Glomerular endothelial cell (primary cell): ENCODE measurements at places on chromosomes 1 and 21.

DNA sequence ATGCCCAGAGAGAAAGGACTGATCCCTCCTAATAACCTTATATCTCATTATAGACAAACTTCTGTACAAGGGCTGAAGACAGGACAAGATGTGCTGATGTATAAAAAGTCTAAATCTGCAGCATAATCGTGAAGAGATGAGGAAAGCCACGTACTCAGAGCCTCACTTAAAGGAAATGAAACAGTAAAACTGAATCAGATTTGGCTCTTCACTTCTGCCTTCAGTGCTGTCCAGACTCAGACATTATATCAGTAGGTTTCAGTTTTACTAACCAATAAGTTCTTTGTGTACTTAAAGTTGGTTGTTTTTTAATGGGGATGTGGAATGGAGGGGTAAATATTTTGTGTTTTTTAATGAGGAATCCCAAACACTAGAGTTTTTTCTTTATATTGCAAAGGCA is 45.3 kb upstream of the RGS1 start:
- no peak for DNase-seq

- no peak for DNase-seq
Measured at GRCh38 chr1:56958526-56958925, 7.3 kb downstream of the C8B start.

GRCh38 chr1:48472638-48473037 is 634 bp upstream of the SPATA6 start:
- DNase-seq = no peak

DNA sequence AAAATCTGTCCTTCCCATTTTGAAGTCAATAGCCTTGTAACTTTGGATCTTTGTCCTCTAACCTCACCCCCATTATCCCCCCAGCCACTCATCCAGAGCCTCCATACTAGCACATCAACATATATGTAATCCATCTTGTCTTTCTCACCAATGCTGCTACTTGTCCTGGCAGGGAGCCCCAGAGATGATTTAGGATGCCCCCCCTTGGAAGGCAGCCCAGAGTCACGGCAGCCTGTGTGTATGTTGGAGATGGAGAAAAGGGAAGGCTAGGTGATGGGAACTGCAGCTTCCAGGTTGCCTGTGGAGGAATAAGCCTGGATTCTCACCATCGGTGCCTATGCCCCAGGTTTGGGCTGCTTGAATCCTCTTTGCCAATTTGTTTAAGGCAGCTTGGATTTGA is 51.7 kb upstream of the SCMH1 start:
- no peak for DNase-seq

DNA sequence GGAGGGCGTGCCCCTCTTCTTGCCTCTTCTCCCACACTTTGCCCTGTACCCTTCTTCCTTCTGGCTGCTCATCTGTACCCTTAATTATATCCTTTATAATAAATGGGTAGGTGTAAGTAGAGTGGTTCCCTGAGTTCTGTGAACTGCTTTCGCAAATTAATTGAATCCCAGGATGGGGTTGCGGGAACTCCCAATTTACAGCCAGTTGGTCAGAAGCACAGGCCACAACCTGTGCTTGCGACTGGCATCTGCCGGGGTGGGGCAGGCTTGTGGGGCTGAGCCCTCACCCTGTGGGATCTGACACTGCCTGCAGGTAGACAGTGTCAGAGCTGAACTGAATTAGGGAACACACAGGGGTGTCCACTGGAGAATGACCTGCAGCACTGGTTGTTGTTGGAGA is 244.9 kb downstream of the KCNJ6 start:
- no peak for DNase-seq

- DNase-seq = no peak
Measured at GRCh38 chr1:247435030-247435758, 19.2 kb downstream of the NLRP3 start.

DNA sequence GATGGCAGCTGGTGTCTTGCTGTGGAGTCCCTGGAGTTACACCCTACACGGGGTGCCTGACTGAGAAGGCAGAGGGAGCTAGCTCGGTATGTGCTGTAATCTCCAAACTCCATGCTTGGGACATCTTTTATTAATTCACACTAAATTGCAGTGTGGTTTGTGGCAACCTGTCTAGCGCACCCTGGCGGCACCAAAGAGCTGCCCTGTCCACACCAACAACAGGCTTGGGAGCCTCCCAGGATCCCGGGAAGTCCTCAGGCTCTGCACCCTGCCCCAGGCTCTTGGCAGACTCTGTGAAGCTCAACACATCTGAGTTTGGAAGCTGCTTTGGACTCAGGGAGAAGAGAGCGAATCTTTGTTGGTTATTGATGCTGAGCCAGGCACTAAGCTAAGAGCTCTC is 138.9 kb downstream of the IGSF21 start:
- DNase-seq = no peak

DNA sequence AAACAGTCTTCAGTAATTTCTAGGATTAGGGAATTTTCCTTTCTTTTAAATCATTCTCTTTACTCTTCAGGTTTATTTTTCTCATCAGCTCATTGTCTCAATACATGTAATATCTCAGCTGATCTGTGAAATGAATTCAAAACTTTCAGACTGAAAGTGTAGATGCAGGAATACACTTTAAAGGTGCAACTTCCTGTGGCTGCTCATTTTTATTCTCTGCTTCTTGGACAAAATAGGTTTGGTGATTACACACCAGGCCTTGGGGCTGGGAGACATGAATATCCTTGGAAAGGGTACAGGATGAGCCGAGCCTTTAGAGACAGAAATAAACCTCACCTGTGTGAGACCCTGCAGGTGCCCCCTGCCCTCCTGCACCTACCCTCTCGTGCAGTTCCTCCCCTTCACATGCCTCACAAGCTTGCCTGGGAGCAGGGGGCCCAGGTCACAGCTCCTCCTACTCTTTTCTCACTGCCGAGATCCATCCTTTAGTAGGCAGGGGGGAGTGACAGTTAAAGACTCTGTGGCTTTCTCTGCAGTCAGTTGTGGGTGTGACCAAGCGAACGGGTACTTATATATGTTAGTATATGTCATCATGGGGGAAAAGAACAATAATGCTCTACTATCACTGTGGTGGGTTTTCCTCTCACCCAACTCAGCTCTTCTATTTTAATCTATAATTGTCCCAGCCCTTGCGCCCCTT is 23.6 kb downstream of the XCL2 start:
- DNase-seq = no peak

GRCh38 chr1:178579562-178579961 is 66.7 kb downstream of the TEX35 start:
- no peak for DNase-seq
